Stimulated activated CD4-positive, alpha-beta T cell treated with anti-CD3 and anti-CD28 coated beads, Interleukin-12 subunit alpha, Interleukin-12 subunit beta, amount 100 ng/mL, for 4 hours (primary cell): ENCODE measurements at places on chromosomes 7 and 10.

DNA sequence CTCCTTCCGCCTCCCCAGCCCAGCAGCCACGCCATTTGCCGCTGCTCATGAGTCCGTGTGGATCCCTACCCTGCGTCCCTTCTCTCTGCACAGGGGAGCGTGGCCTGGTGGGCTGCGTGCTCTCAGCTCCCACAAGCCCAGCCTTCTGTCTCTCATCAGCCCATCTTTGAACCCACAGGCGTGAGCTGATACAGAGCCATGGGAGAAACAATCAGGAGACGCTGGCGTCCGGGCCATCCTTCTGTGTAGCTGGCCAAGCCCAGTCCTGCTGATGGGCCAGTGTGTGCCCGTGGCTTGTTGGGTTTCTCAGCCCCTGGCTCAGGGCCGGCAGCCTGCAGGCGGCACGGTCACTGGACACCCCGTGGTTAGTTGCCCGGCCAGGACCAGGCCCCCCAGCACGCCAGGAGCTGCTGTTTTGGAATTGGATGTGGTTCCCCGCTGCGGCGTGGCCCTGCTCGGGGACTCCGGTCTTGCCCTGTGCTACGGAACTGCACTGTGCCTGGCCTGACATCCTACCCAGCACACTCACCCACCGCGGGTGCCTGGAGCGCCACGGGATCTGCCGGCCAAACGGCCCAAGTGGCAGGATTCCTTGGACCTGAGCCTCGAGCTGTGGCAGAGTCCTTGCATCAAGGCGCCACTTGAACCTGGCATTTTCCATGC lies 88.9 kb downstream of the ELFN1 start:
- no peak for DNase-seq

GRCh38 chr10:68125772-68126171 lies 16.5 kb downstream of the MYPN start:
- DNase-seq: no peak

- DNase-seq: no peak
Observed at GRCh38 chr7:54563329-54563916, 21.2 kb downstream of the VSTM2A start.

GRCh38 chr7:145732521-145732920 lies 384.1 kb upstream of the CNTNAP2 start:
- no peak for DNase-seq
